Breast epithelium (tissue), 4 donors: ENCODE measurements at places on chromosomes 13 and 19. TPM values are rescaled to one million over a fixed set of nuclear protein-coding genes. Genes with fewer than 3 reads are reported as not detected.

GRCh38 chr19:1935484-1936208 lies 5.3 kb upstream of the CSNK1G2 start:
- no peak for DNase-seq

GRCh38 chr13:32206097-32206740 lies 108.9 kb downstream of the ZAR1L start:
- no peak for DNase-seq

DNA sequence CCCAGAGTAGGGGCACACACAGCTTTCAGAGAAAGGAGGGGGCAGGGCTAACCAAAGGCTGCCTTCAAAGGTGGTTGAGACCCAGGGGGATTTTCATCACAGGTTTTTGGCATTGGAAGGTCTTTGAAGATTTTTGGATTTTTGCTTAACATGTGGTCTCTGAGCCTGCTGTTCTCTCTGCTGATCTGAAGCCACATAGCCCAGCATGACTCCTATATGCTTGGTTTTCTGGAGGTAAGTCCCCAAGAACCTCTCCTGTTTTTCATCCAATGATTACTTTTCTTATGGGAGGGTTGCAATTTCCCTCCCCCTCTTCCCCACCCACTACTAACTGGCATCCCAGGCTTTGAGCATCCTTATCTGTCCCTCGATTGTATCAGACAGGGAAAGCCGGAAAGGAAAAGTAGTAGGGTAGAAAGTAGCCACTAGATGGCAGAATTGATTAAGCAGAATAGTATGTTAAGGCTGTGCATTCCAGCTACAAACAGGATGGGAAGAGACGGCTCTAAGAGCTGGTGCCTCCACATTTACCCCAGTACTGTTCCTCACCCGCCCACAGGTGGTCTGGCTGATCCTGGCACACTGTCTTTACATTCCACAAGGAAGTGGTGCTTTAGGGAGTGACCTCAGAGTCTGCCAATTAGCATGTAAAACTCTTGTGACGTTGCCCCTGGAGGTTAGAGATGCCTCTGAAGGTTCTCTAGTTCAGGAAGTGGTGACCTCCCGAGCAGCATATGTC lies 218.9 kb upstream of the EDNRB start:
- no peak for DNase-seq

RASAL3 gene
- 5.9 TPM for total RNA-seq

GRCh38 chr19:23587546-23587945 lies 99.5 kb downstream of the ZNF675 start:
- no peak for DNase-seq

GRCh38 chr19:42201489-42202289 lies 15.8 kb downstream of the DEDD2 start:
- no peak for DNase-seq

RGL3 gene
- total RNA-seq = 18.4 TPM

STOML3 gene
- total RNA-seq = not detected

DNA sequence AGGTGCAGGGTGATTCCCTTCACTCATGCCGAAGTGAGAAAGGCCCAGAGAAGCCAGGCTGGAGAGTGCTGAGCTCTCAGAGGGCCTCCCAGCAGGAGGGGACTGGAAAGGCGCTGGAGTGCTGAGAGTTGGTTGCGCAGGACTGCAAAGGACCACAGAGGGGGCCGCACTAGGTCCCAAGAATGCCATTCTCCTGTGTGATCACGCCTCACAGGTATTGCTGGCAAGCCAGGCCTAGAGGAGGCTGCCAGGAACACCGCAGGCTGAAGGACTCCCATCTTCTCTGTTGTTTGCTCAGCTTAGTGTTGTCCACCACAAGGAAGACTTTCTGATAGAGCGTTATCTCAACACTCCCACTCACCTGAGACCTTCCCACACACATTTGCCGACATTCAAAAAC lies 165.0 kb downstream of the FGF14 start:
- no peak for DNase-seq

- DNase-seq = no peak
Observed at GRCh38 chr13:20263393-20264044, 31.4 kb upstream of the GJB6 start.

DNA sequence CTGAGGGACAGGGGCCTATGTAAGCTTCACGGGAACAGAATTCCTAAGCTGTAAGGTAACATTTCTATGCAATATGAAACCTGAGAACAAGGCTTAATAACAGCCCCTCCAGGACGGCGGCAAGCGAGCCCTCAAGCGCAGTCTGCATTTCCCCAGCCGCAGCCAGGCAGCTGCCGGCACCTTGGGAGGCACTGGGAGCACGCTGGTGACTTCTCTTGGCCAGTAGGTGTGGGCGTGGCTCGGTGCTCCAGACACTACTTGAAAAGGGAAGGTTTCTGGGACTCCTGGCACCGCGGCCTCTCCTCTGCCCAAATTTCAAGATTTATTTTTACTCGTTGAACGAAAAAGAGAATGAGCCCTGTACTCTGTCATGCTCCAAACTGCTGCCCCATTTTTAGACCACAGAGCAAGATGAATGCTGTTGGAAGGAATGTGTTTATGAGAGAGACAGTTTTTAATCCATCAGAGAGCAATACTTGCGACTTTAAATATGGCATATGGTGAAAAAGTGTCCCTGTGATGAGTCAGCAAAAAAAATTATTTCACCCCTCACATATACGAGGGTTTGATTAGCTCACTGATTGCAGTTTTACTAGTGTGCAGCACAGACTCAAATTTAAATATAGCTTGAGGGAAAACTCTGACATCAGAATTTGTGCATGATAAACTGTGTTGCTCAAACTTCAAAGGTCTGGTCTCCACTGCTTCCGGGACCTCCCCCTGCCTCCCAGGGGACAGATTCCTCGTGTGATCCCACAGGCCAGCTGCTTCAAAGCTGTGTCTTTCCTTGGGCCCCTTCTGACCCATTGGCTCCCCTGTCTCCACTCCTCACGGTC lies 81.2 kb downstream of the COL4A2 start:
- peak; percentile 50 for DNase-seq

- no peak for DNase-seq
Observed at GRCh38 chr19:2343289-2343982, 15.0 kb downstream of the SPPL2B start.

BAX gene
- total RNA-seq = 36.0 TPM
